ENCODE measurements at places on chromosomes 5 and 9. TPM values are rescaled to one million over a fixed set of nuclear protein-coding genes. Genes with fewer than 3 reads are reported as not detected.

The MAMDC2 gene
- total RNA-seq, result not detected

The SPINK13 gene
- total RNA-seq, result not detected

The PTPRD gene
- 0.05 TPM for total RNA-seq

The SHB gene
- total RNA-seq, result 6.2 TPM

The ZNF462 gene
- total RNA-seq, result 3.2 TPM

The SUB1 gene
- total RNA-seq, result 824 TPM

The FLT4 gene
- 0.27 TPM for total RNA-seq

The SLC6A19 gene
- total RNA-seq, result not detected

The FAXDC2 gene
- total RNA-seq, result 0.38 TPM

DNA sequence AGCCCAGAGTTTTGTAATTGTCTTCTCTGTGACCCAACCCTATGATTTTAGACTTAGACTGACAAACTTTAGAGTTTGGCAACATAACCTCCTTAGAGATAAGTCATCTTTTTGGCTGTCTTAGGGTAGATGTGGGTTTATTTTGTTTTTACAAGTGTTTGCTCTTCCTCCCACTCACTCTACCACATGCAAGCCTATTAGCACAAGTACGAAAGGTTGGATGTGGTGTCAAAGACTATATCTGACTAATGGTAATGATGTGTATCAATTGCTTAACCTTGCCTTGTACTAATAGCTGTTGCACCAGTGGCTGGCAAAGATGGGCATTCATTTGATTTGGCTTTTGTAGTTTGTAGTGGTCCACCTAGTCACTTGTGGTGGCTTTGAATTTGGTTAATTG is 46.5 kb downstream of the SLC25A46 start:
- no peaks in the 10 kb centered on the region for H3K4me1 ChIP-seq
- DNase-seq, result no peak
- no peak overlapping the region for H3K4me3 ChIP-seq
- H3K36me3 ChIP-seq, result no peaks in the 10 kb centered on the region

GRCh38 chr5:372996-373709 is 51.6 kb downstream of the AHRR start:
- peak overlapping the region; percentile 98 for H3K27ac ChIP-seq
- no peak for DNase-seq
- H3K4me3 ChIP-seq, result peak overlapping the region; percentile 65
- no peaks in the 10 kb centered on the region for H3K27me3 ChIP-seq
- H3K36me3 ChIP-seq, result peaks cover 16% of the 10 kb centered on the region
- peaks cover 80% of the 10 kb centered on the region for H3K4me1 ChIP-seq

GRCh38 chr9:136754626-136755301 is 3.3 kb downstream of the LCN8 start:
- no peaks in the 10 kb centered on the region for H3K4me1 ChIP-seq
- H3K4me3 ChIP-seq, result no peak overlapping the region
- H3K36me3 ChIP-seq, result no peaks in the 10 kb centered on the region
- H3K27ac ChIP-seq, result no peak overlapping the region

- no peaks in the 10 kb centered on the region for H3K36me3 ChIP-seq
- H3K27me3 ChIP-seq, result peaks cover 2% of the 10 kb centered on the region
- DNase-seq, result no peak
- no peaks in the 10 kb centered on the region for H3K4me1 ChIP-seq
- no peak overlapping the region for H3K27ac ChIP-seq
Measured at GRCh38 chr5:72622170-72622760, 115.1 kb upstream of the ZNF366 start.

- no peaks in the 10 kb centered on the region for H3K4me1 ChIP-seq
- H3K27ac ChIP-seq, result no peak overlapping the region
- H3K36me3 ChIP-seq, result peaks cover 10% of the 10 kb centered on the region
- no peak overlapping the region for H3K4me3 ChIP-seq
- no peak for DNase-seq
Measured at GRCh38 chr5:131466171-131466766, 168.8 kb downstream of the RAPGEF6 start.

DNA sequence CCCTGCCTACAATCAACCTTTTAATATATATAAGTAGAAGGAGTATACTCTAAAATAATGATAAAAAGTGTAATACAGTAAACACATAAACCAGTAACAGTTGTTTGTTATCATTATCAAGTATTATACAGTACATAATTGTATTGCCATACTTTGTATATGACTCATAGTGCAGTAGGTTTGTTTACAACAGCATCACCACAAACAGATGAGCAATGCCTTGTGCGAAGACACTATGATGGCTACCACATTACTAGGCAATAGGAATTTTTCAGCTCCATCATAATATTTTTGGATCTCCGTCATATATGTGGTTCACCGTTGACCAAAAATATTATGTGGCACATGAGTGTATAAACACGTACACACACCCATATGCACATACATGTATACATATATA is 69.7 kb upstream of the APC start:
- H3K36me3 ChIP-seq, result no peaks in the 10 kb centered on the region
- H3K4me3 ChIP-seq, result no peak overlapping the region
- H3K27me3 ChIP-seq, result no peaks in the 10 kb centered on the region
- H3K4me1 ChIP-seq, result no peaks in the 10 kb centered on the region
- DNase-seq, result no peak

- H3K27ac ChIP-seq, result no peak overlapping the region
- H3K4me3 ChIP-seq, result no peak overlapping the region
- no peak for DNase-seq
- H3K4me1 ChIP-seq, result no peaks in the 10 kb centered on the region
- no peaks in the 10 kb centered on the region for H3K27me3 ChIP-seq
Measured at GRCh38 chr5:125583321-125584139, 837.1 kb upstream of the ZNF608 start.

DNA sequence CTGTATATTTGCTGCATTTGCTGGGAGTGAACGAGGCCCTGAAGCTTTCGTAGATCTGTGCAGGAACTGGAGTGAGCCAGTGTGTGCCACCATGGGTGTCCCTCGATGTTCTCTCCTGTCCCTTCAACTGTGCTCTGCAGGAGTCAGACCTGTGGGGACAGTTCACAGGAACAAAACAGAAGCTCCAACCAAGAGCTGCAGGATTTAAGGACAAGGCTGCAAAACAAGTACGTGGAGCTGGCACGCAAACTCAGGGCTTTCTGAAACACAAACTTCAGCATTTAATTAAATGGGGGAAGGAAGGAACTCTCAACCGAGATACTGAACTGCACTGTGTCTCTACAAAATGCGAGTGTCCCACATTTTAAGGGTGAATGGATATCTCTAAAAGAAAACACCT is 24.2 kb downstream of the BASP1 start:
- no peaks in the 10 kb centered on the region for H3K27me3 ChIP-seq
- H3K4me3 ChIP-seq, result no peak overlapping the region
- no peak for DNase-seq
- peaks cover 2% of the 10 kb centered on the region for H3K36me3 ChIP-seq
- H3K4me1 ChIP-seq, result no peaks in the 10 kb centered on the region

GRCh38 chr9:72827950-72828731 is 124.7 kb downstream of the ALDH1A1 start:
- DNase-seq, result no peak
- H3K4me3 ChIP-seq, result no peak overlapping the region
- H3K4me1 ChIP-seq, result no peaks in the 10 kb centered on the region
- H3K36me3 ChIP-seq, result no peaks in the 10 kb centered on the region
- H3K27me3 ChIP-seq, result no peaks in the 10 kb centered on the region

- H3K4me1 ChIP-seq, result peaks cover 4% of the 10 kb centered on the region
- H3K36me3 ChIP-seq, result no peaks in the 10 kb centered on the region
- no peak overlapping the region for H3K27ac ChIP-seq
- H3K4me3 ChIP-seq, result no peak overlapping the region
Measured at GRCh38 chr9:21579247-21579671, 97.1 kb upstream of the IFNE start.

DNA sequence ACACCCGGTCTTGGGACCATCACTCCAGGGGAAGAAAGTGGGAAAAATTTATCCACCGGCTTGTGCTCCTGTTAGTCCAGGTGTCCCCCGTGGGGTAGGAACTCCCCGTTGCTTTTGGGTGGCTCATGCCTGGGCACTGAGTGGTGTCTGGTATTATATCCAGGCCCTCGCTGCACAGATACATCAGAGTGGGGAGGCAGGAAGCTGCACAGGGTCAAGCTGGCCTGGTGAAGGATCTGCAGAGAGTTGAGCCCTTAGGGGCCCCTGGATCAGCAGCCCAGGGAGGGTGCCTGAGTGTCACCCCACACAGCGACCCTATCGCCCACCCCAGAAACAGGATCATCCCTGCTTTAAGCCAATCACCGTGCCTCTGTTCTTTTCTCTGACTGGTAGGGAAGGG is 24.4 kb upstream of the COL5A1 start:
- no peak overlapping the region for H3K4me3 ChIP-seq
- H3K27ac ChIP-seq, result no peak overlapping the region
- no peaks in the 10 kb centered on the region for H3K4me1 ChIP-seq
- H3K27me3 ChIP-seq, result peaks cover 2% of the 10 kb centered on the region
- no peak for DNase-seq
- no peaks in the 10 kb centered on the region for H3K36me3 ChIP-seq

DNA sequence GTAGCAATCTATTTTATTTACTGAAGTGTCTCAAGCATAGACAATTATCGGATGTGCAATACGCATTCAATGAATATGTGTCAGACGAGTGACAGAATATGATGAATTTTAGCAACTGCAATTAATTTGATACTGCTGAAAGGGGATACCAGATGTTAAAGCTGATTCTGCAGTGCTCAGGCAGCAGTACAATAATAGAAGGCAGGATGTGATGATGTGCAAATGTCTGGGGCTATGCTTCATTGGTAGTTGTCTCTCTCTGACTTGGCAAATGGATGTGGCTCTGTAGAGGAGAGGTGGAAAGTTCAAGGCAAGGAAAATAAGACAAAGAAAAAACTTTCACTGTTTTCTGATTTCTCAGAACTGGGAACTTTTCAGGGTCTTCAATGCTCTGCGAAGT is 721.2 kb downstream of the CDH18 start:
- H3K27ac ChIP-seq, result no peak overlapping the region
- no peaks in the 10 kb centered on the region for H3K4me1 ChIP-seq
- DNase-seq, result no peak
- H3K36me3 ChIP-seq, result no peaks in the 10 kb centered on the region
- no peak overlapping the region for H3K4me3 ChIP-seq

DNA sequence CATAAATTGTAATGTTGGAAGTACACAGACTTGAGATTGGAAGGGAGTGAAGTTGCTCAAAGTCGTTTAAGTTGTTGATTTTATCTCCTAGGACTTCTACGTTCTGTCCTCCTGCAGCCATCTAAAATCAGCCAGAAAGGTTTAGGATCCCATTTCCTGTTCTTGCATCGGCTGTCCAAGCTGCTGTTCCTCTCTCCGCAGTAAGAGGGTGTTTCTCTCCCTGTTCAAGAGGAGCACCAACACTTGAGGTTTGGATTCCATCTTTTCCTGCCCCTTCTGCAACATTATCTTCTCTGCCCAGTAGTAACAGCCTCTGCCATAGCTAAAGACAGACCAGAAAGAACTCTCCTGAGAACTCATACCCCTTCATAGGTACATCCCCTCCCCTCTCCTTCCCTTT is 373.4 kb downstream of the GADD45G start:
- H3K27me3 ChIP-seq, result no peaks in the 10 kb centered on the region
- H3K4me1 ChIP-seq, result no peaks in the 10 kb centered on the region
- no peak overlapping the region for H3K4me3 ChIP-seq
- no peak for DNase-seq
- H3K36me3 ChIP-seq, result no peaks in the 10 kb centered on the region

- peaks cover 34% of the 10 kb centered on the region for H3K4me1 ChIP-seq
- H3K36me3 ChIP-seq, result peaks cover 8% of the 10 kb centered on the region
- H3K27ac ChIP-seq, result no peak overlapping the region
- no peak for DNase-seq
Measured at GRCh38 chr9:129938291-129938979, 103.2 kb downstream of the USP20 start.

DNA sequence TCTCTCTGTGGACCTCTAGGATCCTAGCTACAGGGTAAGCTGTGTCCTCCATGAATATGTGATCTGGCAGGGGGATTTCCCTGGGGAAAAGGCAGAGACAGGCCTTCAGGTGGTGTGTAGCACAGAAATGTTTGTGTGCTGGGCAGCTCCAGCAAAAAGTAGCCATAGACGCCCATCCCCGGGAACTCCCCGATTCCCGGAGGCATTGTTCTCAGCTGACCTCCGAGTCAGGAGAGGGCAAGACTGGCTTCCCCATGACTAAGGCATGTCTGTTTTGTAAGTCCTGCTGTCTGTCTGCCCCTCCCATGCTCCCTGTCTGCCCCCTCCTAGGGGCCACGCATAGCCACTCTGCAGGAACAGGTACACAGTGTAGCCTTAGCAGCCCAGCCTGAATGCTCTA is 834.5 kb downstream of the PTPRD start:
- no peak overlapping the region for H3K4me3 ChIP-seq
- no peaks in the 10 kb centered on the region for H3K4me1 ChIP-seq
- no peak overlapping the region for H3K27ac ChIP-seq
- DNase-seq, result no peak
- H3K27me3 ChIP-seq, result no peaks in the 10 kb centered on the region
- no peaks in the 10 kb centered on the region for H3K36me3 ChIP-seq

DNA sequence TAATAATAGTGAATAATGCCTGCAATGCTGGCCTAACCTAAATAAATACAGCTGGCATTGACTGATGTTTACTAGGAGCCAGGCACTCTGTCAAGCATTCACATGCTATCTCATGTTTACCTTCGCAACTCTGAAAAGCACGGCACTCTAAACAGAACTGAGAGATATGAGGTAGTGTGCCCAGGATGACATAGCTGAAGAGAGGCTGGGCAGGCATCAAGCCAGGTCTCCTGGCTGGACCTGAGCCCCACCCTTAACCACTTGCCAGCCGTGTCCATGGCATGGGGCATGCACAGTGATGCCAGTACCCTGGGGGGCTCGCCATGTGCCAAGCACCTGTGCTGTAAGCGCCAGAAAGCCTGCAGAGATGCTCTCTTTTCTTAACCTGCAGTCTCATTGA is 119.4 kb upstream of the MVB12B start:
- H3K27me3 ChIP-seq, result no peaks in the 10 kb centered on the region
- no peak for DNase-seq
- no peaks in the 10 kb centered on the region for H3K36me3 ChIP-seq
- no peaks in the 10 kb centered on the region for H3K4me1 ChIP-seq

GRCh38 chr9:38389313-38389712 is 3.2 kb upstream of the ALDH1B1 start:
- H3K27ac ChIP-seq, result no peak overlapping the region
- H3K27me3 ChIP-seq, result no peaks in the 10 kb centered on the region
- no peak overlapping the region for H3K4me3 ChIP-seq
- no peaks in the 10 kb centered on the region for H3K36me3 ChIP-seq
- DNase-seq, result no peak
